Activated T-cell treated with anti-CD3 and anti-CD28 coated beads for 1 hour (primary cell): ENCODE measurements at places on chromosomes 3 and 15.

GRCh38 chr3:150345021-150345538 lies 63.0 kb upstream of the TSC22D2 start:
- no peak for DNase-seq

GRCh38 chr3:21067031-21067813 lies 683.8 kb downstream of the ZNF385D start:
- no peak for DNase-seq

GRCh38 chr15:91911844-91912243 lies 58.3 kb downstream of the SLCO3A1 start:
- DNase-seq, result no peak

DNA sequence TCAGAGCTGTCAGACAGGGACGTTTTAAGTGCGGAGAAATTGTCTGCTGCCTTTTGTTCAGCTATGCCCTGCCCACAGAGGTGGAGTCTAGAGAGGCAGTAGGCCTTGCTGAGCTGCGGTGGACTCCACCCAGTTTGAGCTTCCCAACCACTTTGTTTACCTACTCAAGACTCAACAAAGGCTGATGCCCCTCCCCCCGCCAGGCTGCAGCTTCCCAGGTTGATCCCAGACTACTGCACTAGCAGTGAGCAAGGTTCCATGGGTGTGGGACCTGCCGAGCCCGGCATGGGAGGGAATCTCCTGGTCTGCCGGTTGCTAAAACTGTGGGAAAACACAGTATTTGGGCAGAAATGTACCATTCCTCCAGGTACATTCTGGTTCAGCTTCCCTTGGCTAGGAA lies 282.1 kb downstream of the VGLL3 start:
- no peak for DNase-seq

- no peak for DNase-seq
Measured at GRCh38 chr3:28315711-28316110, 32.8 kb upstream of the ZCWPW2 start.

- no peak for DNase-seq
Measured at GRCh38 chr3:42668793-42669217, 15.3 kb downstream of the ZBTB47 start.

GRCh38 chr15:40789119-40789518 lies 17.8 kb upstream of the ZFYVE19 start:
- no peak for DNase-seq

DNA sequence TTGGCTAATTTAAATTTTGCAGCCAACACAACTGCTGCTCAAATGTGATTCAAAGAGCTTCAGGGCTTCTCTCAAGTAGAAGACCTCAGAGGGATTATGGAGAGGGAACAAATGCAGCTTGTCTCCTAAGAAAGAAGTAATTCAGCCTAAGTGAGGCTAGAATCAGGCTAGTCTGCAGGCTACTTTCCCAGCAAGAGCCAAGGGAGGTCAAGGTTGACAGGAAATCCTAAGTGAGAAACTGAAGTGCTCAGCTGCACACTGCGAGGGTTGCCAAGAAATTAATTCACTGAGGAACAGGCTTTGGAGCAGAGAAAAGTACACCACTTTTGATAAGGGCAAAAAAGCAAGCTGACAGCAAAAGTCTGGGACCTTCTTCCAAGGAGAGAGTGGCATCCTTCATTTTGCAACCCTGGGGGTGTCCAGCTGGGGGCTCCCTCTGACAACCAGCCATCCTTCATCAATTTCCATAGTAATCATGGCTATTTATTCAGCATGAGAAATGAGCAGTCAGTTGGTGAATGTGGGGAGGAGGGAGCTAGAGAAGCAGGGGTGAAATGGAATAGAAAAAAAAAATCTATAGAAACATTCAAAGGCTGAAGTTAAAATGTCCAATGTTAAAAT lies 646.4 kb upstream of the ADAMTS9 start:
- no peak for DNase-seq

- DNase-seq, result no peak
Measured at GRCh38 chr3:135779590-135780235, 185.8 kb upstream of the PPP2R3A start.

DNA sequence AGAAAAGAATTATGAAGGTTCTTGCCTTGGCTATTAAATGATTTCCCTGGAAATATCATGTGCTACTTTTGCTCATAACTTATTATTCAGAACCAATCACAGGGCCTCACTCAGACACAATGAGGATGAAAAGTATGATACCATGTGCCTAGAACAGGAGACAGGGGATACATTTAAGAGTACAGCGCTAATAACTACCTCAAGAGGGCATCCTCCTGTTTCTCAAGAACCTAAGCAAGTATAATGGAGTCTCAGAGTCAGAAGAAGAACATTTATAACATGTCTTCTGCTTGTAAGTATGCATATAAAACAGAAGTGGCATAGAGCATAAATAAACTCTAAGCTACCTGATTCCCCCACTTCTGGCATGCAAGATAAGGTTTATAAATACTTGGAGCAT lies 125.4 kb upstream of the MME start:
- no peak for DNase-seq
